ENCODE measurements at places on chromosomes 5 and 9. TPM values are rescaled to one million over a fixed set of nuclear protein-coding genes. Genes with fewer than 3 reads are reported as not detected.

GRCh38 chr5:41403846-41404245 lies 106.6 kb downstream of the PLCXD3 start:
- no peaks in the 10 kb centered on the region for H3K4me1 ChIP-seq
- DNase-seq, result no peak
- no peak overlapping the region for H3K27ac ChIP-seq
- H3K4me3 ChIP-seq, result no peak overlapping the region

- H3K4me3 ChIP-seq, result no peak overlapping the region
- H3K27me3 ChIP-seq, result no peaks in the 10 kb centered on the region
- DNase-seq, result no peak
- H3K27ac ChIP-seq, result no peak overlapping the region
Observed at GRCh38 chr5:41406424-41406823, 104.0 kb downstream of the PLCXD3 start.

DNA sequence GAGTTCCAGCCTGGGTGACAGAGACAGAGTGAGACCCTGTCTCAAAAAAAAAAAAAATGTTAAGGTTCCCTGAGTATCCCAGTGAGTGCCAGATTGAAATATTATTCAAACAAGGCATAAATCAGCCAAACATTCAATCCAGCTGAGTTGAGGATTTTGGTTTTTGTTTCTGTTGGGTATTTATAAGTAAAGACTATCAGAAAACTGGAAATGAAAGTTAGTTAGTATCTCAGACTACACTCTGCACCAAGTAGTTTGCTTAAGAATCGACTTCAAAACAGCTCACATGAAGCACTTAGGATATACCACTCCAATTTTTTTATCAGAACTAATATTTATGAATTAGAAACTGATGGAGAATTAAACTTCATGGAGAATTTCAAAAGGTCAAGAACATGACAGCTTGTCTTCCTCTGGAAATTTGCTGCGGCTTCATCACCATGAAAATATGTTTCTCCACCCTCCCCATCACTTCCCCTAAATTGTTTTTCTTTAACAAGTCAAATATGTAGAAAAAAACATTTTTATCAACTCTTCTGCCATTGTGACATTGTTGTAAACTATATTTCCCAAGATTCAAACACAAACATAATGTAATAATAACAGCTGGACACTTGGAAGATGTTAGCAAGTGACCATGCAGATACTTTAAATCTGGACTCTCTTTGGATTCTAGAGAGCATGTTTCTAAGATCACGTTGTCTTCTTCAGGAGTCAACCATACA lies 110.0 kb upstream of the PTGER4 start:
- no peak for DNase-seq
- peaks cover 10% of the 10 kb centered on the region for H3K4me1 ChIP-seq
- H3K36me3 ChIP-seq, result no peaks in the 10 kb centered on the region

- H3K27me3 ChIP-seq, result peaks cover 6% of the 10 kb centered on the region
- no peak overlapping the region for H3K27ac ChIP-seq
- H3K4me3 ChIP-seq, result no peak overlapping the region
Observed at GRCh38 chr5:160621526-160621925, 199.9 kb downstream of the PTTG1 start.

- no peaks in the 10 kb centered on the region for H3K4me1 ChIP-seq
- peaks cover 15% of the 10 kb centered on the region for H3K27me3 ChIP-seq
- no peak for DNase-seq
- no peak overlapping the region for H3K4me3 ChIP-seq
Observed at GRCh38 chr9:133587466-133587865, 21.7 kb downstream of the FAM163B start.

GRCh38 chr9:128911529-128912035 lies 9.2 kb upstream of the PHYHD1 start:
- DNase-seq, result no peak
- no peaks in the 10 kb centered on the region for H3K27me3 ChIP-seq
- H3K4me3 ChIP-seq, result no peak overlapping the region
- H3K4me1 ChIP-seq, result peaks cover 48% of the 10 kb centered on the region
- peak overlapping the region; percentile 72 for H3K27ac ChIP-seq

GRCh38 chr9:3036333-3036700 lies 192.4 kb upstream of the PUM3 start:
- H3K27ac ChIP-seq, result no peak overlapping the region
- H3K27me3 ChIP-seq, result peaks cover 1% of the 10 kb centered on the region
- no peak overlapping the region for H3K4me3 ChIP-seq
- no peaks in the 10 kb centered on the region for H3K36me3 ChIP-seq
- no peaks in the 10 kb centered on the region for H3K4me1 ChIP-seq
- no peak for DNase-seq

GRCh38 chr5:107203243-107203642 lies 467.5 kb downstream of the EFNA5 start:
- no peaks in the 10 kb centered on the region for H3K4me1 ChIP-seq
- H3K36me3 ChIP-seq, result no peaks in the 10 kb centered on the region
- no peaks in the 10 kb centered on the region for H3K27me3 ChIP-seq
- no peak overlapping the region for H3K4me3 ChIP-seq

- H3K27ac ChIP-seq, result no peak overlapping the region
- DNase-seq, result no peak
- H3K4me3 ChIP-seq, result no peak overlapping the region
- no peaks in the 10 kb centered on the region for H3K4me1 ChIP-seq
- peaks cover 8% of the 10 kb centered on the region for H3K27me3 ChIP-seq
- H3K36me3 ChIP-seq, result no peaks in the 10 kb centered on the region
Observed at GRCh38 chr9:72695365-72695764, 174.0 kb downstream of the TMC1 start.

DNA sequence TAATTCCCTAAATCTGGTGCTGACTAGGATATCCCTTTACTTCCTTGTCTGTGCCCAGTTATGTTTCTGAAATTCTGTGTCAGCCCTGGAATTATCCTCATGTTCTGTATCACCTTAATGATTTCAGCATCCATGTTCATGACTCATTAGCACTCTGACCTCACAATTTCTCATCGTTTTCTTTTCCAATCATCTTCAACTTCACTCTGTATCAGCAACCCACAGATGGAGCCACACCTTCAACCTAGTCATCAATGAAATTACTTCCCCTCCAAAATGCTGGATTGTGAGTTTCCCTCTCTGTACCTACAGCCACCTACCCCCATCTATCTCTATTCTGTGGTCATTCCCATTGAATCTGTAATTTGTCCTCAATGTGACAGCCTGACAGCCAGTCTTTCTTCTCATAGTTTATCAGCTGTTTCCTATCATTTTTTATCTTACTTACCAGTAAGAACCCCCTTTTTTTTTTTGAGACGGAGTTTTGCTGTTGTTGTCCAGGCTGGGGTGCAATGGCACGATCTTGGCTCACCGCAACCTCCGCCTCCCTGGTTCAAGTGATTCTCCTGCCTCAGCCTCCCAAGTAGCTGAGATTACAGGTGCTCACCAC lies 3.1 kb upstream of the IL6ST start:
- peaks cover 22% of the 10 kb centered on the region for H3K4me1 ChIP-seq
- H3K4me3 ChIP-seq, result no peak overlapping the region
- no peak overlapping the region for H3K27ac ChIP-seq
- DNase-seq, result no peak
- H3K36me3 ChIP-seq, result peaks cover 33% of the 10 kb centered on the region
- H3K27me3 ChIP-seq, result no peaks in the 10 kb centered on the region

DNA sequence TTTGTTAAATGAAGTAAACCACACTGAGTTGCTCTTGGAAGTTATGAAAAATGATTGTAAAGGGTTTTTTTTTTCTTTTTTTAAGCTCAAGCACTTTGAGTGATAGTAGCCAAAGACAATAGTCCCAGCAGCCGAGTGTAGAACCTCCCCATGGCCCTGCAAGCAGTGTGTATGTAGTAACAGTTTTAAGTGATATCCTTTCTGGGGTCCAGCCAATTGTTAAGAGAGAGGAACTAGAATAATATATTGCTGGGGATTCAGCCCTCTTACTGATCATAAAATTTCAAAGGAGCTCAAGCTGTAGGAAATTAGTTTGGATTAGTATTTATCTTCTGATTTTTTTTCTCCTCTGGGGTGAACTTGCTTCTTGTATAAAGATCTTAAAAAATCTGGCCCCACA lies 43.2 kb downstream of the NPR3 start:
- no peak for DNase-seq
- no peaks in the 10 kb centered on the region for H3K4me1 ChIP-seq
- H3K27me3 ChIP-seq, result no peaks in the 10 kb centered on the region
- no peaks in the 10 kb centered on the region for H3K36me3 ChIP-seq
- H3K4me3 ChIP-seq, result no peak overlapping the region
- H3K27ac ChIP-seq, result no peak overlapping the region

- H3K27me3 ChIP-seq, result peaks cover 3% of the 10 kb centered on the region
- peak; percentile 10 for DNase-seq
- no peaks in the 10 kb centered on the region for H3K36me3 ChIP-seq
- no peak overlapping the region for H3K27ac ChIP-seq
- peaks cover 11% of the 10 kb centered on the region for H3K4me1 ChIP-seq
Observed at GRCh38 chr5:34499001-34499734, 157.0 kb upstream of the RAI14 start.

DNA sequence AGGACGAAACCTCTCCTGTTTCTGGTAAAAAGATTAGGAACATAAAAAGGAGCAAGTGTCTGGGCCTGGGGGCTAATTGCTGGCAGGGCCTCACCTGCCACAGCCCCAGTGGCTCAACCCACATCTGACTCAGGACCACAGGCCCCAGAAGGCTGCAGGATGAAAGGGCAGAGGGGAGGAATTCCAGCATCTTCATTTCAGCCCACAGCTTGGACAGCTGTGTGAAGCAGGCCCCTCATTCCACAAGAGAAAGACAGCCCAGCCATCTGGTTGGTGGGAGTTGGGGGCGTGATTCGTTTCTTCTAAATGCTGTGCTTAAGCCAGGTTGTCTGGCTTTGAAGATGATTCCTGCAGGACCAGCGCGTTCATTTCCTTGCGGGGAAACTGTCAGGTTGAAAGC lies 29.1 kb downstream of the NKX2-5 start:
- H3K27ac ChIP-seq, result no peak overlapping the region
- peaks cover 20% of the 10 kb centered on the region for H3K27me3 ChIP-seq
- no peak for DNase-seq
- H3K36me3 ChIP-seq, result no peaks in the 10 kb centered on the region
- no peak overlapping the region for H3K4me3 ChIP-seq

- no peak overlapping the region for H3K27ac ChIP-seq
- peaks cover 5% of the 10 kb centered on the region for H3K36me3 ChIP-seq
- no peak for DNase-seq
- no peaks in the 10 kb centered on the region for H3K27me3 ChIP-seq
- no peak overlapping the region for H3K4me3 ChIP-seq
Observed at GRCh38 chr5:173916233-173916632, 28.1 kb downstream of the CPEB4 start.

DNA sequence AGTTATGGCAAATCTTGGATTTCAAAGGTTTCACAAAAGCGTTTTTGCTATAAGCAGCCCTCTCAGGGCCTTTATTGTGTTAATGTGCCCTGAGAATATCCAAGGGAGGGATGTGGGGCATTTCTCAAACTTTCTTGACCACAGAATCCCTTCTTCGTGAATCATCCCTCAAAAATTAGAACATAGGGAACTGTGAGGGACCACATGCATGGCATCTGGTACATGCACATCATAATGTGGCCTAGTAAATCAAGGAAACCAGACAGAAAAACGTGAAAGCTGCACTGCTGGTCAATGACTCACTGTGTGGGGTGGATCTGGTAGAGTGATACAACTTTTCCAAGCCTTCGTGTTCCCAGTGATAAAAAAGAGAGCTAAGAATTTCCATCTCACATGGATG lies 22.4 kb downstream of the DDX31 start:
- no peak for DNase-seq
- H3K27me3 ChIP-seq, result no peaks in the 10 kb centered on the region
- H3K36me3 ChIP-seq, result peaks cover 11% of the 10 kb centered on the region
- no peak overlapping the region for H3K4me3 ChIP-seq
- no peak overlapping the region for H3K27ac ChIP-seq

DNA sequence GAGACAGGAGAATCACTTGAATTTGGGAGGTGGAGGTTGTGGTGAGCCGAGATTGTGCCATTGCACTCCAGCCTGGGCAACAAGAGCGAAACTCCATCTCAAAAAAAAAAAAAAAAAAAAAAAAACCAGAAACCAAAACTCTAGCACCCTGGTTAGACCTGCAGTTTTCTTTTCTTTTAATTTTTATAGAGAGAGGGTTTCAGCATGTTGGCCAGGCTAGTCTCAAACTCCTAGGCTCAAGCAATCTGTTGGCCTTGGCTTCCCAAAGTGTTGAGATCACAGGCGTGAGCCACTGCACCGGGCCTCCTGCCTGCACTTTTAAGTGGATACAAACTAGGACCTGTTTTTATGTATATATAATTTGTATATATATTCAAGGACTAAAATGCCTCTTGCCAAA lies 12.9 kb upstream of the MTMR12 start:
- DNase-seq, result no peak
- no peak overlapping the region for H3K4me3 ChIP-seq
- H3K27me3 ChIP-seq, result no peaks in the 10 kb centered on the region

DNA sequence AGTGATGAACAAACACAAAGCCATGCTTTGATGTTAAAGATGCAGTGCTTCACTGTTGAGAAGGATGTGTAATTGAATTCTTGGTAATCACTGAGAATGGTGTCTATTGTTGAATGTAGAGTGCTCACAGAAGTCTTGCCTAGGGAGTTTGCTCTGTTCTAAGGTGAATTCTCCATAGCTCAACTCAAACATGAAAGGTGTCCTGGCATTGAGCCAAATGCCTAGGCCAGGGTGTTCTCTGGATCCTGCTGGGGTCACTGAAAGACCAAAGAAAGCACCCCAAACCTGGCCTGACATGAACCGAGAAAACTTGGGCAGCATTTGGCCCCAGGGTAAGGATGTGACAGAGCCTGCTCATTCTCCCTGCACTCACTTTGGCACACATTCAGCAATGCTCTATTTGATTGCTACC lies 217.3 kb downstream of the ARL15 start:
- H3K4me1 ChIP-seq, result no peaks in the 10 kb centered on the region
- no peak overlapping the region for H3K4me3 ChIP-seq
- DNase-seq, result no peak
- no peak overlapping the region for H3K27ac ChIP-seq
- no peaks in the 10 kb centered on the region for H3K27me3 ChIP-seq

DNA sequence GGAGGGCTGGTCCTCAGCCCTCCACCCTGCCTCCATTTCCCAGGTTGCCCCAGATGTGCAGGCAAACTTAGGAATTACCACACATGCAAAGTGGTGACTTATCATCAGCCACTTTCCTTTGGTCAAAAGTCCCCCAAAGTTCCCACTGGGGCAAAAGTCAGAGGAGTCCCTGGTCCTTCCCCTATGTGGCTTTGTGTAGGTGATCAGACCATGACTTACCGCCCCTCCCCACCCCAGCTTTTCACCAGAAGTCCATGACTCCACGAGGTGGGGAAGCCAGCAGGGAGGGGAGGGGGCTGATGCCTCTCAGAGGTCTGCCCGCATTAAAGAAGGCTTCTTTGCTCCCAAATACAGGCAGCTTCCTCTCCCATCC lies 5.8 kb downstream of the TRAF1 start:
- H3K36me3 ChIP-seq, result peaks cover 91% of the 10 kb centered on the region
- peaks cover 91% of the 10 kb centered on the region for H3K4me1 ChIP-seq
- no peaks in the 10 kb centered on the region for H3K27me3 ChIP-seq
- DNase-seq, result no peak

CCDC180 gene
- 4.6 TPM for total RNA-seq

GFPT2 gene
- total RNA-seq, result 0.12 TPM

TICAM2 gene
- 1.1 TPM for total RNA-seq

OR1L4 gene
- not detected for total RNA-seq

GMCL2 gene
- total RNA-seq, result not detected

SLC23A1 gene
- total RNA-seq, result 0.75 TPM

OR1L8 gene
- total RNA-seq, result not detected

PCDHB4 gene
- not detected for total RNA-seq

QRFP gene
- not detected for total RNA-seq

PCDHB12 gene
- not detected for total RNA-seq

TERT gene
- 5.6 TPM for total RNA-seq

GRIN1 gene
- total RNA-seq, result not detected

Data from activated CD4-positive, alpha-beta T cell treated with anti-CD3 and anti-CD28 coated beads, Interleukin-2, amount 10 ng/mL, durations not matched to agents 7 days and 5 days (primary cell).